Common myeloid progenitor, CD34-positive (primary cell): ENCODE measurements at places on chromosomes 13 and 19.

GRCh38 chr13:75359266-75359665 is 122.7 kb downstream of the TBC1D4 start:
- DNase-seq = no peak

- DNase-seq = peak; percentile 91
Measured at GRCh38 chr19:703651-704446, 4.9 kb upstream of the PALM start.

DNA sequence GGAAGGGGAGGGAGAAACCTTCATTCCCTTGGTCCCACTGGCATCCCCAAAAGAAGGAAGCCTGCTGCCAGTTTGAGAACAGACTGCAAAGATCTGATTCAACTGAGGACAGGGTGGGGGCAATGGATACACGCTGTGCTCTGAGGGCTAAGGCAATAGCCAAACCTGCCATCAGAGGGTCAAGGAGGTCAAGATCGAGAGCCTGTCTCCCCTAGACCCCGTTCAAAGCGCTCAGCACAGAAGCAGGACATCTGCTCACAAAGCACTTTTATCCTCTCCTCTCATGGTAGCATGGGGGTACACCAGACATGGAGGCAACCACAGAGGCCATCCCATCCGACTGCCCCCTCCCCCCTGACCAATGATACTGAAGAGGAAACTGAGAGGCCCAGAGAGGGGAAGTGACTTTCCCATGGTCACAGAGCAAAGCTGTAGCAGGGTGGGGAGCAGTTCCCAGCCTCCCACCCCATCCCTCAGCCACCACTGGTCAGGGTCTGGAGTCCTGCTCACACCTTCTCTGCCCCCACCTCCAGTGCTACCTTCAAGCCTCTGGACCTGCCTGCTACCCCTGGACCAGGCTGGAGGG is 11.1 kb downstream of the POU2F2 start:
- DNase-seq = no peak

DNA sequence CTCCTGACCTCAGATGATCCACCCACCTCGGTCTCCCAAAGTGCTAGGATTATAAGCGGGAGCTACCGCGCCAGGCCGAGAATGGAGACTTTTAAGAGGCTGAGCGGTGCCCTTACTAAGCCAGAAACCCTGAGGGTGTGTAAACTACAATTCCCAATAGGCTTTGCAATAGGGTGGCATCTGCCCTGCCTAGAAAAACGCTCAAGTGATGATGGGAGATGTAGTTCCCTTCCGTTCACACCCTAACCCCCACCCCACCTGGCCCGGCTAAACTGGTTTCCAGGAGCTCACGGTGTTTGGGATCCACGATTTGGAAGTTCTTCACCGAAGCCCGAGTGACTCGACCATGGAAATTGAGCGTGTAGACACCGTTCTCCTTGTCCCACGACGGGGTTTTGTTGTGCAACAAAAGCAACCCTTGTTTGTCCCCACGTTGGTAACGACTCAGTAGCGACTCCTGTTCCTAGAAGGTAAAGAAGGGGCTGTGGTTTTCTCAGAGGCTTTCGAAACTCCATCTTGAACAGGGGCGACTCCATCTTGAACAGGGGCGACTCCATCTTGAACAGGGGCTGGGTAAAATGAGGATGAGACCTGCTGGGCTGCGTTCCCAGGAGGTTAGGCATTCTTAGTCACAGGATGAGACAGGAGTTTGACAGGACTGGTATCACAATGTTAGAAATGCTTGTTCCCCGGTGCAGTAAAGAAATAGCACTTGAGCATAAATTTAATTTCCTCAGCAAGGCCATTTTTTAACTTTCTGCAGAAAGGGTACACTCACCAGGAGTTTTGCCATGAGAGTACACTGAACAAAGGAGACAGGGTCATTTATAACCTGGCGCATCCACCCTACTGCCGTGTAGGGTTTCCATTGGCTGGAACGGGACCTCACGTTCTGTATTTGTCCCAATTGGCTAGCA is 9.8 kb downstream of the PPP1R15A start:
- DNase-seq = no peak

DNA sequence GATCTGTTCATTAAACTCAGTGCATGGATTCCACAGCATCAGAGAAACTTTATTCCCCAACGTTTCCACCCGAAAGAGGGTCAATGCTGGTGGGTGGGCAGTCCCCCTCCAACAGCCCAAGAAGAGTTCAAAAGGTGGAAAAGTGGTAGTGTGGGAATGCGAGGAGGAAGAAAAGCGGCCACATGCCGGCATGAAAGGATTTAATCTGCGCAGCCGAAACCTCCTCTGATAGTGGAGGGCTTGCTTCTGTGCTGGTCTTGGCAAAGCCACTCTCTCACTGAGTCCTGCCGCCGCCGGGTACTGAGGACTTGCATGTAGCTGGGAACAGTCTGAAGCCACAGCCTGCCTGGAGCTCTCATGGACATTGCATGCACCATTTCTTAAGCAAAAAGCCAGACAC is 136.2 kb upstream of the ZNF536 start:
- no peak for DNase-seq

GRCh38 chr19:3544742-3545668 is 6.0 kb downstream of the TEKTIP1 start:
- DNase-seq = peak; percentile 50

GRCh38 chr13:111929036-111929616 is 137.8 kb upstream of the SOX1 start:
- DNase-seq = no peak

- no peak for DNase-seq
Measured at GRCh38 chr13:61204025-61204424, 211.6 kb downstream of the PCDH20 start.

GRCh38 chr19:9796113-9796773 is 22.6 kb downstream of the FBXL12 start:
- DNase-seq = peak; percentile 94

GRCh38 chr13:79740991-79741390 is 260.0 kb downstream of the NDFIP2 start:
- DNase-seq = no peak

GRCh38 chr19:11921852-11922495 is 2.9 kb upstream of the ZNF700 start:
- DNase-seq = peak; percentile 58

GRCh38 chr19:39405958-39406655 is 540 bp upstream of the ZFP36 start:
- peak; percentile 86 for DNase-seq

DNA sequence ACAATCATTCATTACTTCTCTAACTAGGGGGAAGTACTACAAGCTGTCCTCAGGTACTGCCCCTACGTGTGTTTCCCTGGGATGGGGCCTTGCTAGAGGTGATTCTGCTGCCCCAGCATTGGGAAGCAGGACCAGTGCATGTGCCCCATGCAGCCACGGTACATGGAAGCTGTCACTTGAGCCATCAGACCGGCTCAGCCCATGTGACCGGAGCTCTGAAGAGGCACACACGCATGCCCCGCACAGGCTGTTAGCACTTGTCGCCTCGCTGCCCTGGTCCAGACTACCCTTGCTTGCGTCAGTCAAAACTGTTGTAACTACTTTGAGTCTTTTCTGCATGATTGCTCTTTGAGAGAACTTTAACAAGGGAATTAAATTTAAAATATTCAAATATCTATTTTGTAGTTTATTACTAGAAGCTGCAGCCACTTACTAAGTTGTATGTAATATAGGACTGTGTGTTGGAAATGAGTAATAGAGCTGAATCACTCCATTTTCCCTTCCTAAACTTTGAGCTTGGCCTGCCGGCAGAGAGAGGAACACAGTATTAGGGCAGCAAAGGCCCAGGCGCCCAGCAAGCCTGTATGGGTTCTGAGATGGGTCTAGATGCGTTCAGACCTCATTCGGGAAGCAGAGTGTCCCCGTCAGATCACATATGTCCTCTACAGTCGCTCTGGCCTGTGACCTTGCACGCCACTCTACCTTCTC is 42.2 kb downstream of the DHRS12 start:
- no peak for DNase-seq

- no peak for DNase-seq
Measured at GRCh38 chr13:58884353-58885209, 1253.0 kb downstream of the PCDH17 start.

DNA sequence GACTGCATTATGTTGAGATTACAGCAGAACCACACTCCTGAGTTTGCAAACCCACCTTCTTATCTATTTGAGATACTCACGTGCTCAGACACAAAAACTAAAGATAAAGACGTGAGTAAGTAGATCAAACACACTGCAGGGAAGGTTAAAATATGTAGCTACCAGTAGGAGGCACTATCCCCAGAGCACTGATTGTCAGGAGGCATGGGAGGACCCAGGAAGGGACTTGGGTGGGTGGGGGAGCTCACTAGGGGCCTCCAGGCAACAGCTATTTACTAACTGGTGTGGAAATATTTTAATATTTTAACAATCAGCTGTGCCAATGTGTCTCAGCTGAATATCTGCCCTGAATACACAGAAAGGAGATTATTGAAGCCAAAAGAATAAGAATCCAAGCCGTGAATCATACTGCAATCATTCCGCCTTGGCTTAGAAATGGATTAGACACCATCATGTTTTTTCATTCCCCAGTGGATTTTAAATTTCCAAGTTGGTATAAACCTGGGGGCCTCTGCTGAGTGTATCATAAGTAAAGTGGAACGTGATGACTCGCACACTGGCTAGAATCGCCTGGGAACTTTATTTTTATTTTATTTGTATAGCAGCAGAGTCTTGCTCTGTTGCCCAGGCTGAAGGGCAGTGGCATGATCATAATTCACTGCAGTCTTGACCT is 73.2 kb upstream of the CACNA1A start:
- DNase-seq = no peak

DNA sequence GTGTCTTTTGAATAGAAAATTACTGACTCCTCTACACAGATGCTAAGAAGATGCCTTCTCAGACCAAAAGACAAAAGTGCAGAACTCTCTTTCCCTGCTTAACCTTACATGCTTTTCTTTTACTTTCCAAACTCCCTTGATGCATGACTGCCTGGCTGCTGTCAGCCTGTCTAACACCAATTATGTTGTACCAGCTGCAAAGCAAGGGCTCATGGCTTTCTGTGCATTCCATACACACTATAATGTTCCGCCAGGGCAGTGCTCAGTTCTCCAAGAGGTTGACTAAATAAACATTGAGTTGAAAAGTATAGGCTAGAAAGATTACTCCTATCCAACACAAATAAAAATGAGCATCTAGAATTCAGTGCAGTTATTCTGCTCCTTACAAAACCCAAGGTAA is 330.4 kb upstream of the NBEA start:
- no peak for DNase-seq

GRCh38 chr19:35780717-35781116 is 5.4 kb downstream of the ARHGAP33 start:
- DNase-seq = no peak

DNA sequence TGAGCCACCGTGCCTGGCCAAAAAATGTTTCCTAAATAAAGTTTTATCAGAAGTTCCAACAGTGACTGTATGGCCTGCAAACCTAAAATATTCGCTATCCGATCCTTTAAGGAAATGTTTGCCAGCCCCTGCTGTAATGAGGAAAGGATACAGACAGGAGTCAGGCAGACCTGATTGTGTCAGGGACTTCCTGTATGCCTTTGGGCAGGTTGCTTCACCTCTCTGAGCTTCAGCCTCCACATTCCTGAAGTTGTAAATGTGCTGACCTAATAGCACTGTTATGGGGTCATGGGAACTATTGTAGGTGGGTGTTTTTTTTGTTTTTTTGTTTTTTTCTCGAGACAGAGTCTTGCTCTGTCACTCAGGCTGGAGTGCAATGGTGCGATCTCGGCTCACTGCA is 6.2 kb downstream of the ABHD8 start:
- DNase-seq = no peak

DNA sequence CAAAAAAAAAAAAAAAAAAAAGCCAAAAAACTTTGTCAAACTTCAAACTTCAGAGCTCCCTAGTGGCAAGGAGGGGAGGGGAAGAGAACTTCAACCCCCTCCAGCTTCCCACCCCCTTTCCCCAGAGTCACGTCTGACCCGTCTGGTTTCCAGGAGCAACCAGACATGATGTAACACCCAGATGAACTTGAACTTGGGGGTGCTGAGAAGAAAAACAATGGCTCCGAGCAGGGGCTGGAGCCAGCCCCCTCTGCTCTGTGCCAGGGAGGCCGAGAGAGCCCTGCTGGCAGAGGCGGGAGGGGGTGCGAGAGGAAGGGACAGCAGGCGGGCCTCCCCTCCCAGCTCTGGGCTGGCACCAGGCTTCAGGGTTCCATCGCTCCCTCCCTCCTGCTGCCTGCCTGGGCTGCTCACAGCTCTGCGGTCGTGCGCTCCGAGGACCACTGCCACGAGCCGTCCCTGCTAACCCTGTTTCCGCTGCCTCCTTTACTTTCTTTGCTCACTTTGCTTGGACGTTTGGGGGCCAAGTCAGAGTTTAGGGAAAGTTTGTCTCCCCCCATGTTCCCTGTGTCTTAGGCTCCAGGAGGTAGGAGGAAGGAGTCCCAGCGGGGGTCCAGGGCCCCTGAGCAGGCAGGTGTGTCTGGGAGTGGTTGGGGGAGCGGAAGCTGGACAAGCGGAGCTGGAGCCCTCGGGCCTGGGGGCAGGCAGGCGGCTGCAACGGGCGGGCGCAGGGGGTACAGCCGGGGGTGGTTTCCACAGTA is 11.1 kb downstream of the LYL1 start:
- peak; percentile 82 for DNase-seq
